ENCODE measurements at places on chromosomes 4 and X.

DNA sequence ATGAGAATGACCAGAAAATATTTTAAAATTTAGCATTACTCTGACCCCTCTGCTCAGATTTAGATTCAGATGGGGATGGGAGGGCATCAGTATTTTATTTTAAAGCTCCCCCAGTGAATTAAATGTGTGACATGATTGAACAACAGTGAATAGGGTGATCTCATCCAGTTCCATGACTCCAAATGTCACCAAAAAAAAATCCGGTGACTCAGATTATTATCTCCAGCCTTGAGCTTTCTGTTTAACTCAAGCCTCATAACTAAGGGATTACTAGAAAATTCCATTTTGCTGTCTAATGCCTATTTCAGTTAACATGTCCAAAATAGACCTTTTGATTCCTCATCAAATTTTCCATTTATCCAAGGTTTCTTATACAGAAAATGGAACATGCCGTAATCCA lies 121.8 kb upstream of the TMEM47 start:
- no peak for DNase-seq

DNA sequence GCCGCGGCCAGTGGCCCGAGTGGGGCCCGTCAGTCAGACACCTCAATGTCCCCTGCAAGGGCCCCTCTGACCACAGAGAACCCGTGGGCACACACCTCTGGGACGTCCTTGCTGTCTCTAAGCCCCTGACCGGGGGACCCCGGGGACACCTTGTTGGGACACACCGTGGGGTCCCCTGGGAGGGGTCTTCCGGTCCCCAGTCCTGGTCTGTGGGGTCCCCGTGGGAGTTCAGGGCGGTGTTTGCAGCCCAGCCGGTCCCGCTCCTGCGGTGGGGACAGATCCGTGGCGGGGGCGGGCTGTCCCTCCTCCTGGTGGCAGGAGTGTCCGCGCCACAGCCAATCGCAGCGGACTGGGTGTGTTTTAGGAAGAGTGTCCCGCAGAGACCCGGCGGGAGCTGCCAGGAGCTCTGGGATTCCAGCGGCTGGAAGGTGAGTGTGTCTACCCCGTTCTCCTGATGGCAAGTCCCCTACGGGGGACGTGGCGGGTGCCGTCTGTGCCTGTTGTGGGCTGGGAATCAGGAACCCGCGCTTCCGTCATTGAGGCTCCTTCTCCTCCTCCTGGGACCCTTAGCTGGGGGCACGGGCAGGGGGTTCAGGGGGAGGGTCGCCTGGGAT lies 5.1 kb upstream of the PLCXD1 start:
- no peak for DNase-seq

DNA sequence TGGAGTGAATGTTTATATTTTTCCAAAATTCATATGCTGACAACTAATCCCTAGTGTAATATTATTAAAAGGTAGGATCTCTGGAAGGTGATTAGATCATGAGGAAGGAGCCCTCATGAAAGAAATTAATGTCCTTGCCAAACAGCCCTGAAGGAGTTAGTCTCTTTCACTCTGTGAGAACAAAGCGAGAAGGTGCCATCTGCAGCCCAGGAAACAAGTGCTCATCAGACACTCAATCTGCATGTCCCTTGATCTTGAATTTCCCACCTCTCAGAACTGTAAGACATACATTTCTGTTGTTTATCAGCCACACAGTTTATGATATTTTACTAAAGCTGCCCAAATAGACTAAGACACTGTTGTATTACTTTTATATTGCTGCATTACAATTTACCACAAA lies 1283.4 kb downstream of the PCDH7 start:
- peak; percentile 18 for DNase-seq

DNA sequence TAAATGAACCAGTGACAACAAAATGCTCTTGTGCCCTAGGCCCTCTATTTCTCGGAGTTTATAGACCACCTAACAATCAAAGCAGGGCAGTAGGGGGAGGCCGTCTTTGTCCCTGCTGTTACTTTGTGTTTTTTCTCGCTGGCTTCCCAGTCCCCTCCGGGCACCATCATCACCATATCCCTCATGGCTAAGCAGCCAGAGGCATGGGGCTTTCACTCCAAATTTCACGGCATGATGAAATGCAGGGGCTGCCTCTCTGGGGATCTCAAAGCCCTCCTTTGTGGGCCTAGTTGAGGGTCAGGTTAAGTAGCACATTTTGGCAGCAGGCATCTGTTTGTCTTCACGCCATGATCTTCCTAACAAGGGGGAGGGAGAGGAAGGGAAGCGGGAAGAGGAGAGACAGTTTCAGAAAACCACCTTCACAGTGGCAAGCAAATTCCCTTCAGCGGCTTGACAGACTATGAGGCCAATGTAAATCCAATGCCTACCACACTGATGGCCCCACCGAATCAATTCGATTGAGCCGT lies 91.9 kb downstream of the ANOS1 start:
- DNase-seq, result no peak

GRCh38 chr4:185179488-185179887 lies 24.3 kb downstream of the CFAP97 start:
- DNase-seq, result no peak

DNA sequence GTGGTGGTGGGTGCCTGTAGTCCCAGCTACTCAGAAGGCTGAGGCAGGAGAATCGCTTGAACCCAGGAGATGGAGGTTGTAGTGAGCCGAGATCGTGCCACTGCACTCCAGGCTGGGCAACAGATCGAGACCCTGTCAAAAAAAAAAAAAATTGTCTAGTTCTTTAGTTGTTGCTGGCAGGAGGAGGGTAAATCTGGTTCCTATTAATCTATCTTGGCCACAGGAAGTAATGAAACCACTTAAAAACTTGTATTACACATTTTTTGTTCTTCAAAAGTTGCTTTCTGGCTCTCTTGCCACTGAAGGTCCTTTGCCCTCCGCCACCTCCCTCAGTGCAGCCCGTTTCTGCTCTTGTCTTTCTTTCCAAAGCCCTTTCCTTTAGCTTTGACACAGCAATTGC lies 102.9 kb upstream of the ARSJ start:
- no peak for DNase-seq

GRCh38 chrX:14591976-14592375 lies 62.6 kb downstream of the GLRA2 start:
- DNase-seq, result no peak

GRCh38 chr4:104989371-104989770 lies 157.3 kb upstream of the TET2 start:
- DNase-seq, result no peak

DNA sequence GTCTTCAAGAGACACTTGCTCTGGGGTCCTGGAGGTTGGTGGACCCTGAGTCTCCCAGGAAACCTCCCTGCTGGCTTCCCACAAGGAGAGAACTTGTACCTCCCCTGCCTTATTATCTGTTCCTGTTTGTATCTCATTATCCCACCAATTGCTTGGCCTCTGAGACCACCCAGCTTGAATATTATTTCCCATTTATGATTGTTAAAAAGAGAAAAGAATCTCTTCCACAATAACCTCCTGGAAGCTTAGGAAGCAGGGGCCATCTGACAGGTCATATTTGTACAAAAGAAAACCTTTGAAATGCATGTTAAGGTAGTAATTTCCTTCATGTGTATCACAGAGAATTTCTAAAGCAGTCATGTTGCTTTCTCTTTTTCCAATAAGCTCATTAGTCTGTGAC lies 239.5 kb downstream of the FBXW7 start:
- DNase-seq, result no peak

DNA sequence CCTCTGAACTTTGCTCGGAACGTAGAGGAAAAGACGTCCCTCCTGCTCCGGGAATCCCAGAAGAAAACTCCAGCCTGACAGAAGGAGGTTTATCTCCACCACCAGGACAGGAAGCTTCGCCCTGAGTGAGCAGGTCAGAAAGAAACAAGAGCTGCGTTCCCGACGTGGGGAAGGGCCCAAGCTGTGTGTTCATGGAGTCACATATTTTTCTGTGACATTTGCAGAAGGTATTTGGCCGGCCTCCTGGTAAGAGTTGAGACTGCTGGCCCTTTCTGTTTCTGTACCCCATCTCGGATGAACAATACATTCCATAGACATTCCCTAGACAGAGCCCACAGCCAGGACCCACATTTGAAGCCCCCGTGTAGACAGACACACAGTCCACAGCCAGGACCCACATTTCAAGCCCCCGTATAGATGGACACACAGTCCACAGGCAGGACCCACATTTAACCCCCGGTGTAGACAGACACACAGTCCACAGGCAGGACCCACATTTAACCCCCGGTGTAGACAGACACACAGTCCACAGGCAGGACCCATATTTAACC lies 230.8 kb downstream of the SHOX start:
- DNase-seq, result no peak

DNA sequence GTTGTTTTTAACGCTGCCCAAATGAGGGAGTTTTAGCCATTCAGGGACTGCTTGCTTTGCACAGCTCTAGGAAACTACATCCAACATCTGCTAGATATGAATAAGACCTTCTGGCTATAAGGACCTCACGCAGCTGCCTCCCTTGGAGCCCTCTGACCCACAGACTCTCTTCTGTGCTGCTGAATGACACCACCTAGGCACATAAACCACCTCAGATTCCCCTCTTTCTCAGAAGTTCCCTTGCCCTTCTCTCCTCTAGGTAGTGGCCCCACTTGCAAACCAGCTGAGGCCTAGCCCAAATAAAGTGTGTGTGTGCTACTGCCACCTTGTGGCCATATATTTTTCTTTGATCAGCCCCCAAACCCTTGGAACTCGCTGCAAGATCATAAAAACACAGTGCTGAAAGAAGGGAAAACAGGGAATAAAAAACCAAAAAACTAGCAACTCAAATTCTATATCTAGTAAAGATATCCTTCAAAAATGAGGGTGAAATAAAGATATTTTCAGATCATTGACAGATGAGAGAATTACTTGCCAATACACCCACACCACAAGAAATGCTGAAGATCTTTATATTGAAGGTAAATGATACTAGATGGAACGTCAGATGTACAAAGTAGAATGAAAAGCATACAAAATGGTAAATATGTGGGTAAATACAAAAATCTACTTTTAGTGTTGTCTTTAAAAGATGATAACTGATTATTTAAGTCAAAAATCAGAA lies 265.9 kb downstream of the ADAMTS3 start:
- no peak for DNase-seq

DNA sequence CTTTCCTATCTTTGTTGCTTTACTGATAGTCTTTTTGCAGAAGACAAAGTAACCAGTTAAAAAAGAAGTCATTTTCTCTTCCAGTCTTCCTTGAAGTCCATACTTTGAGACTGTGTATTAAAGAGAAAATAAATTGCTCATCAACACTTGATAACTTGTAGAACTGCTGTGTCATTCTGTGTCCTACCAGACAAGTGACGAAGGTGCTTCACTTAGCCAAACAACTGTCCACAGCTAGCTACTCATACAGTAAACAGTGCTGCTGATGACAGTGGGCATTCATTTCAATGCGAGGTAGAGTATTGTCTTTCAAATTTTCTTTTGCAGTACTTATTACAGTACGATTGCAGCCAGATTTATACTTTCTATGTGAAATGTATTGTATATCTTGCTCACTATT lies 11.5 kb downstream of the COL25A1 start:
- no peak for DNase-seq

- DNase-seq, result peak; percentile 67
These were observed 11.3 kb downstream of the SLC10A6 start for GRCh38 chr4:86837691-86838503.

- no peak for DNase-seq
These were observed 492.1 kb downstream of the IL15 start for GRCh38 chr4:142128529-142128928.

GRCh38 chr4:76610751-76611547 lies 175.9 kb downstream of the SHROOM3 start:
- no peak for DNase-seq

DNA sequence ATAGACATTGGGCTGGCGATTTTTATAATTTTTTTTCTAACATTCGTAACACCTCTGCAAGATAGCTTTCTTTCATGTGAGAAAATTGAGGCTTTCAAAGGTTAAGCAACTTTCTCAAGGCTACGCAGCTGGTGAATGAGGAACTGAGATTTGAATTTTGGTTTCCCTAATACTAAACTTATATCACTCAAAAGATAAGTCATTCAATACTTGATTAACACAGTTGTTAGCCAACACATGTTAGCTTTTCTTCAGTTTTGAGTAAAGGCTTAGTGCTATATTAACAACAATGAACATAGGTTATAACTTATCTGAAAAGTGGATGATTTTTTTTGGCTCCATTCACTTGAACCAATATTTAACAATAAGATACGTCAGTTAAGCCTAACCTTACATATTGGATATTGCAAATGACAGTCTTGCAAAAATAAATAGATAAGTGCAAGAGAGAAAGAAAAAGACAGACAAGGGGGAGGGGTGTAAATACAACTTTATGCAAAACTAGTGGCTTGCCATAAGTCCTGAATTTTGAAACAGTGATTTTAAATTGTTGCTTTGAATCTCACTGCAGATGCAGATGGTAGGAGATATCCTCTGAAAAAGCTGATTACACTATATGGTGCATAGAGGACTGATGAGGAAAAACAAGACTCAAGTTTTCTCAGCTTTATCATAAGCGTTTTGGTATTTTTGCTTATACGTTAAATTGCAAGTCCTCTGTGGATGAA lies 11.1 kb upstream of the GPM6A start:
- no peak for DNase-seq

DNA sequence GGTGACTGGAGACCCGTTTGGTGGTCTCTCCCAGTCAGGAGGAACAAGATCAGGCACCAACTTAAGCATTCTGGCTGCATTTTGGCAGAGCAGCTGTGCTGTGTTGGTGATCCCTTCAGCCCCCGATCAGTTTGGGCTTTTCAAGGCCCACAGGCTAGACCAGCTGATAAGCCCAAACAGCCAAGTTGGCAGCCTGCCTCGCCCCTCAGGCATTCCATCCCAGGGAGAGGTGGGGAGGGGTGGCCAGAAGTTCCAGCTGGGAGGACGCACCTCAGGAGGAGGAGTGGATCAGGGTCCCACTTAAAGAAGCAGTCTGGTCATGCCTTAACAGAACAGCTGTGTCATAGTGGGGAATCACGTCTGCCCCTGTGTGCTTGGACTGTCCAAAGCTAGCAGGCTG lies 105.8 kb downstream of the CHIC1 start:
- no peak for DNase-seq

DNA sequence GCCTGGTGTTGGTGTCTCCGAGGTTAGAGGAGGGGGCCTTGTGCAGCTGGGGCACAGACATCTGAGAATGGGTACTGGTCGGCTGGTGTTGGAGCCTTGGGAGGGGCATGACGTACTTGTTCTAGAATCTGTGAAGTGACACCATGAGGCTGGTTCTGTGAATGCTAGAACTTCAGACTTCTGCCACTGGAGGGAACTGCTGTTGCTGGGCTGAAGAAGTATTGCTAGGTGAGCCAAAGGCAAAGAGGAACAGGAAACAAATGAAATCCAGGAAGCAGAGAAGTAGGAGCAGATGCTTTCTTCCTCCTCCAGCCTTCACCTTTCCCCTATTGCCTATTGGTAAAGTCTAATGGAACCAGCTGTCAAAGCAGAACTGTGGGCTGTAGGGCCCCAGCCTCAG lies 120.9 kb upstream of the DDIT4L start:
- no peak for DNase-seq

GRCh38 chr4:105164548-105164947 lies 17.9 kb downstream of the TET2 start:
- no peak for DNase-seq

DNA sequence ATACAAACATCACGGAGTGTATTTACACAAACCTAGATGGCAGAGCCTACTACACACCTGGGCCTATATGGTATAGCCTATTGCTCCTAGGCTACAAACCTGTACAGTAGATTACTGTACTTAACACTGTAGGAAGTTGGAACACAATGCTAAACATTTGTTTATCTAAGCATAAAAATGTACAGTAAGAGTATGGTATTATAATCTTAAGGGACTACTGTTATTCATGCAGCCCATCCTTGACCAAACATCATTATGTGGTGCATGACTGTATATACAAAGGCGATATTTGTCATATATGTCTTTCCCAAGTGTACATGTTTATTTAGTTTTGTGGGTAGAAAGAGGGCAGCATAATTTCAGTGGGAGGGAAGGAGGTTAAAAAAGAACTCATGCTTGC lies 177.7 kb upstream of the FSTL5 start:
- no peak for DNase-seq

All from NCI-H524 (cell line).